ENCODE measurements at places on chromosomes 11 and 22.

GRCh38 chr11:73729594-73730206, 31.2 kb downstream of the RAB6A start:
- no peak for DNase-seq

DNA sequence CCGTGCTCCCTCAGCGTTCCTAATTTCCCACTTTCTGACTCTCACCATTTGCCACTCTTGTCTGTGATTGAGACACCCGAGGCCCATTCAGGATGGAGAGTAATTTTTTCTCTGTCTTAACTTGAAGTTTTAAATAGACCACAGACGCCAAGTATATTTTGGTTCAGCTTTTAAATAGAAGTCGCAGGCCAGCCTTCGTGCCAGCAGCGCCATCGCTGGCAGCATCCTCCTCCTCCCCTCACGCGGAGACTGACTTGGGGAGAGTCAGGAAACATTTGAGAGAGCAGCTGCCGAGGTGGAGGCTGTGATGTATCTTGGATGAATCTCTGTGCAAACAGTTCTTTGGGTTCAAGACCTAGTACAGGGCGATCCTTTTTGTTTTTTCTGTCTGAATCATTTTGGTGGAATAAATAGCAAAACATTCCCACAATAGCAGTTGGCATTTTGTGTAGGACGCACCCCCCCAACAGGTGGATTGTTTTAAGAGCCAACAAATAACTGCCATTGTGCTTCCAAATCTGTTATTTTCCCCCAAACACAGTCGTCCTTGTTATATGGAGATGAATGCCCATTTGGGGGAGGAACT, 889 bp upstream of the DMC1 start:
- no peak for DNase-seq

GRCh38 chr11:68469122-68469521, 8.6 kb downstream of the PPP6R3 start:
- DNase-seq: no peak

GRCh38 chr11:64437426-64437825, 78.5 kb downstream of the RPS6KA4 start:
- no peak for DNase-seq

GRCh38 chr11:10526974-10527918, 13.7 kb downstream of the RNF141 start:
- no peak for DNase-seq

- DNase-seq: no peak
These were observed at the start of gene LRP4 for GRCh38 chr11:46918083-46918787. TSS of gene LRP4 (minus strand) at chr11:46918550. CDS start at chr11:46918379, 171 bp downstream.

GRCh38 chr11:9616042-9616675, 42.7 kb downstream of the WEE1 start:
- no peak for DNase-seq

DNA sequence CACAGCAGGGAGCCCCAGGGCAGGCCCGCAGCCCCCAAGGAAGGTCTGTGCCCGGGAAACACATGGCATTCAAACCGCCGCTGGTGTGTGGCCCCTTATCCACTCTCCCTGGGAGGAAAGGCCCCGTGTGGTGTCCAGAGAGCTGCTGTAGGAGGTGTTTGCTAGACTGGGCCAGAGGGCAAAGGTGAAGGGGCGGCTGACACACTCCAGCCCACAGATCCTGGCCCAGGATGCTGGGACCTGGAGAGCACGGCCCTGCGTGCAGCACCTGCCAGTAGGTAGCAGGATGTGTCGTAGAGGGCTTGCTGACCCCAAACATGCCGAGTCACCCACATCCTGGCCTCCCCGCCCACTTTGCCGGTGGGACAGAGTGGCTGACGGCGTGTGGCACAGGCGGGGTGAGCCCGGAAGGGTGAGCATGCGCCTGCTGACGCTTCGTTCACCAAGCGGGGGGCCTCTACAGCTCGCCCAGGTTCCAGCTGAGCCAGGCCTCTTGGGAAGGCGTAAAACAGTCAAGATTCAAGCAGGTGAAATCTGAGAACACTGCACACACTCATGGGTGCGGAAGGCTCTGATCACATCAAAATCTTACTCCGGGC, 11.0 kb downstream of the OSBPL5 start:
- DNase-seq: no peak

- no peak for DNase-seq
These were observed 48.2 kb downstream of the UBASH3B start for GRCh38 chr11:122703541-122704272.

DNA sequence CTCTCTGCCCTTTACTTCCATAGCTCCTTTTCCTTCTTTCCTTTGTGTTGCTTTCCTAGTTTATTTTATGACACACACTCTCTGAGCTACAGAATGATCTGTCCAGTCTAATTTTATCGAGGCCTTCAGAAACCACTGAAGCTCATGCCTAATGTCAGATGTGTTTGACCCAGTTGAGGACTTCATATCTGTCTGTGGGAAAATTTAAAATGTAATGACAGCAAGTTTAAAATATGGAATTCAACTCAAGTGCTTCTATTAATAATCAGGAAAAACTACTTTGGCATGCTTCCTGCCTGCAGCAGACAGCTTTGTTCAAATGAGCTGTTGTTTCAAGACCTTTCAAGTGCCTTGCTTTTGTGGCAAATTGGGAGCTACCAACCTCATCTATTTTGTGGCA, 261.8 kb upstream of the MTNR1B start:
- DNase-seq: no peak

GRCh38 chr11:105324156-105324555, 184.6 kb upstream of the CARD18 start:
- no peak for DNase-seq

DNA sequence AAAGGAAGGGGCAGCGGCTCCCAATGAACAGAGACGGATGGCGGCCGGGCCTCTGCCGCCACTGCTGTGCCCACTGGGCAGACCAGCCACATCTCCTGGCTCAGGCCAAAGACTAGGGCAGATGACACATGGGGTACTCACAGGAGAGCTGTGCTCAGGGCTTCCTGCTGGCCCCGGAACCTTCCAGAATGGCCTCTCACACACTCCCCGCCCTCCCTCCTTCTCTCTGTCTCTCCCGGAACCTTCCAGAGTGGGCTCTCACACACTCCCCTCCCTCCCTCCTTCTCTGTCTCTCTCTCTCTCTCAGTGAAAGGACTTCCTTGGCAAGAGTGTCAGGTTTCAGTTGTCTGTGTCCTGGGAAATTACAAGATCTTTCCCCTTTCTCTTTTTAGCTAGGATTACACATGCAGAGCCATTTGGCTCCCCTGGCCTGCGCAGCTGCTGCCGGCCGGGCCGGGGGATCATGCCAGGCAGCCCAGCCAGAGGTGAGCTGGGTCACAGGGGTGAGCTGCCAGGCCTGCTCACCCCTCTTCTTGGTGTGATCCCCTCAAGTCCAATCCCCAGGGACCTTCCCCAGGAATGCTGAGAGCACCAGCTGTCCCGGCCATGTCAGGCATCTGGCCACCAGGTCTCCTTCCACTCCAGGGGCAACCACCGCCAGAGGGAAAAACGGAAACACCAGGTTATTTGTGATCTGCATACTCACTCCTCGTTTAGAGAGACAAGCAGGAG, 45.3 kb upstream of the ADA2 start:
- DNase-seq: no peak

- no peak for DNase-seq
These were observed 4.7 kb upstream of the PCF11 start for GRCh38 chr11:83152264-83152663.

GRCh38 chr11:117815262-117815803, 9.2 kb downstream of the FXYD2 start:
- peak; percentile 47 for DNase-seq

DNA sequence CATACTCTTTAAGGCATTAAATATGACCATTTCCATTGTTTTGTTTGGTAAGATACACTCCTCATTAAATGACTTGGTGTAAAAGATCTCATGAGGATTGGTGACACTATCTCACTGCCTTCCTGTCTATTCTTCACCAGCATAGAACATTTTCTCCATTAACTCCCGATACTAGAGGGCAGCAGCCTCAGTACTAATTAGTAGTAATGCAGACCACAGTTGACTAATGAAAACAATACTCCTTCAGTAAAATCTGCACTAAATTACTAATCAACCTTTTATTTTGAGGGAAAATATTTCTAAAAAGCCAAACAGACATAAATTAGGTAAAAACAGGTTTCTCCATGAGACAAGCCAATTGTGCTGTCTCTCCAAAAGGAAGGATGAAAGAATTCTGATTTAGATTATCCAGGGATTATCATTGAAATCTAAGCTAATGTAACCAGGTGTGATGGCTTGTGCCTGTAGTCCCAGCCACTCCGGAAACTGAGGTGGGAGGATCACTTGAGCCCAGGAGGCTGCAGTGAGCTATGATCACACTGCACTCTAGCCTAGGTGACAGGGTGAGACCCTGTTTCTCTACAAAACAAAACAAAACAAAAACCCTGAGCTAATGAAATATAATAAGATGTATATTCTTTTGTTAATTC, 9.4 kb downstream of the PGM2L1 start:
- peak; percentile 71 for DNase-seq

DNA sequence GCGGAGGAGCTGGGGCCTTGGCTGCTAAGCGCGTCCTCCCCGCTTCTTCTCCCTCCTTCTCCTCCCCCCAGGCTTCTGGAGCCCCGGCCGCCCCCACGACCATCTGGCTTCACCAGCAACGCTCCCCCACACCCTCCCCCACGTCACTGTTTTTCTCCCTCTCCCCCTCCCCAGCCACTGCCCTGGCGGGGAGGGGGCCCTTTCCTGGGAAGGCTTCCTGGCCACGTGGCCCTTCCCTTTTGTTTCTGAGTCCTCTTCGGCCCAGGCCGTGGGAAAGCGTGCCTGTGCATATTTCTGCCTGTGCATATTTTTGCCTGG, 27.7 kb downstream of the RTN4R start:
- DNase-seq: no peak

DNA sequence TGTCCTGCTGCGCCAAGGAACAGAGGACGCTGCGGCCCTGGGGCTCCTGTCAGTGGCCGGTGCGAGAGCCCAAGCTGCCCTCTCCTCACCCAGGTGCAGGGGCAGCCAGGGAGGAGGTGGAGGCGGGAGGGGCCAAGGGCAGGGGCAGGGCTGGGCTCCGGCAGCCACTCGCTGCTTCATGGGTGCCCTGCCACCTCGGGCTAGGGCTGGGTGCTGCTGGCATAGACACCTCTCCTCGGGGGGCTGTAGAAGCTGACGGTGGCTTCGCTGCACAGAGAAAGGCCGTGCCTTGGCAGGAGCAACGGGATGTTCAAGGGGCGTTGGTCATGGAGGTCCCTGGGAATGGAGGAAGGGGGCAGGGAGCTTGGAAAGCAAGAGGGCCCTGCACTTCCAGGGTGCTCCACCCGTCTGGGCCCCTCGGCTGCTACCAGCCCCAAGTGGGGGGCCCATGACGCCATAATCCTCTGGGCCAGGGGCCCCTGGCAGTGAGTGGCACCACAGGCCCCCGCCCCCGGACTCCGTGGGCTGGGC, 1.6 kb upstream of the TBX1 start:
- no peak for DNase-seq

- no peak for DNase-seq
These were observed 116.2 kb downstream of the ETS1 start for GRCh38 chr11:128471138-128471661.

- DNase-seq: no peak
These were observed at the start of gene SCN2B for GRCh38 chr11:118175993-118176777. TSS of gene SCN2B (minus strand) at chr11:118176639. CDS start at chr11:118176431, 208 bp downstream.

DNA sequence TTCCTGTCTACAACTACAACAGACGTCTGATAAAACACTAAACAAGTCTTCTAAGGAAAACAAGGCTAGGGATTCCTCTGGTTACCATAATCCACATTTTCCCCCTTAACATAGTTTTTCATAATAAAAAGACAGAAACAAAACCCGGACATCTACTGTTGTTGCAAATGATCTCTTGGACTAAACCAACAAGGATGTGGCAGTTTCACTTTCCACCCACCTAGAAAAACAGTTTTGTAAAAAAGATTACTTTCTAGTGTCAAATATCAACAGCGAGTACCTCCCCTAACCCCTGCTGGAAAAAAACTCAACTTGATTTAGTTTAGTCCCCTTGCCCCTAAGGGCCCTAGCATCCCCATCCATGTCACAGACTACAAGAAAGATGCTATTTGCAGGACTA, 5.4 kb downstream of the GNG3 start:
- no peak for DNase-seq

- DNase-seq: no peak
These were observed 42.9 kb downstream of the ARFGAP3 start for GRCh38 chr22:42814215-42814614.

DNA sequence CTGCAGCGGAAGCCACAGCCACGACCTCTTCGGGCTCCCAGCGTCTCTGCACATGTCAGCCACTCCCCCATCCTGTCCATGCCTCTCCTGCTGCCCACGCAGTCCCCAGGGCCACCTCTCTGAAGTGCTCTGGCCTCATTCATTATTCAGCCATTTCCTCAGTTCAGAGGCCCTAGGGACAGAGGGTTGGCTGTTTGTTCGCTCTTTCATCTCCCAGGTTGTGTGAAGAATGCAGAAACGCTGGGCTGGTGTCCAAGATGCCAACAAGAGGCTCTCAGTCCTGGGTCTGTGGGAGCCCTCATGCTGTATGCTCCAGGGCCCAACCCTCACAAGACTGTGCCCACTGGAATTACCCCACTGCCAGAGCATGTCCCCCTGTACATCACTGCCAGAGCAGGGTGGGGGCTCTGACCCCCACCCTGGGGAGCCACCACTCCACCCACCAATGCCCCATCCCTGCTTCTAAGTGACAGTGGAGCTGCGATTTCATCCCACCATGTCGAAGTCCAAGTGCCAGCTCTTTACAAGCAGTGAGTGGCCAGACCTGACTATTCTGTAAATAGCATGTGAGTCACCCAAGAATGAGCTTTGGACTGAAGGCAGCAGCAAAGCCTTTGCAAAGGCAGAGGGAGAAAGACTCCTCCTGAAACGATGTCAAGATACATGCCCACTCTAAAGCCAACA, 209.6 kb downstream of the BUD13 start:
- no peak for DNase-seq

Measured in bone marrow (tissue), 2 donors.